ENCODE measurements at places on chromosomes 2 and 18.
A peak's percentile ranks its signal among the peaks of the same experiment; 100 is the strongest.

DNA sequence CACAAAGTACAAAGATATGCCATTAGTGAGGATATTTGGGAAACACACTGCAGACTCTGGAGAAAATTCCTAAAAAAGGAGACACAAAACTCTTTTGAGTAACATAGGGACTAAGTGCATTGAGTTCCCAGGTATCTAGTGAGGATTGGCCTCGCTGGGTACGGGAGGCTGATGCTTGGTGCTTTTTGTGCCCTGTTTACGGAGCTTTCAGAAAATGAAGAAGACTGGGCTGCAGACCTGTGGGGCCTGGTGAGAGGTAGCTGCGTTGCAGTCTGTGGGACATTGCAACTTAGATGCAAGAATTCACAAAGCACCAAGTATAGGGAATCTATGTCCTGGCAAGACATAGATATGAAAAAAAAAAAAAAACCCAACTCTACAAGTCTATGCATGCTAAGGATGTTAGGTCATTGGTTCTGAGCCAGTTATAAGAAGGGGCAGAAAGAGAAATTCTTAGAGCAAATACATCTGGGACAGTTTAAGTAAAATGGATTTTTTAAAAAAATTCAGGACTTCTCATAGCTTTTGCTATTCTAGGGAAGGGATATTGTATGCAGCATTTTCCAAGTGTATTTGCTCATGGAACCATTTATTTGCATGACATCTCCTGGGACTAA is 156.0 kb downstream of the SLC4A3 start:
- no peak for DNase-seq

DNA sequence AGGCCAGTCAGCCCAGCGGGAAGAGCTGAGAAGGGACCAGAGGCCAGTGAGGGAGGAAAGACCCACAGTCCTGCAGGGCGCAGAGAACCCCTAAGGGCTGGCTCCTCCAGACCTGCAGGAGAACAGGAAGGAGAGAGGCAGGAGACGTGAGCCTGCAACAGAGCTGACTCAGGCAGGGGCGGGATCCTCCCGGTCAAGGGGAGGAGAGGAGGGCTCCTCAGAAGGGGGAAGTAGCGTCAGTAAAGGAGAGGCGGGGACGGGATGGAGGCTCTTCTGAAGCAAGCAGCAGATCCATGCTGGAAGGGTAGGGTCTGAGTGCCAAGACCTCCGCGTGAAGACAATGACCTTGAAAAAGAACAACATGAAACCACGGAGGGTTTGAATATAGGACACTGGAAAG is 50.8 kb downstream of the TRABD2A start:
- no peak for DNase-seq

- DNase-seq, result no peak
Measured at GRCh38 chr2:41873102-41874031, 174.5 kb upstream of the PKDCC start.

GRCh38 chr2:34474646-34475045 is 875.5 kb upstream of the FAM98A start:
- no peak for DNase-seq

DNA sequence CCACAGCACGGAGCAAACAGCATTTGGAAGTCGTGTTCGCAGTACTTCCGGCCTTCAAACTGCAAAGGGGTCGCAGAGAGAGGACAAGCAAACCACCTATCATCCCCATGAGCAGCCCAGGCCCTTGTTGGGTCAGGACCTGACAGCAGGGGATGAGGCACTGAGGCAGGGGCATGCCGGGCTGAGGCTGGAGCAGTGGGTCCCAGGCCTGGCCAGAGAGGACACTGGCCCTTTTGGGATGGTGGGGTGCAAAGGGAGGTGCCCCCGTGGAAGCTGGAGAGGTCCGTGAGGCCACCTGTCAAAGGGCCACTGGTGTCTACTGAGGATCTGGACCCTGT is 8.9 kb downstream of the GPR17 start:
- no peak for DNase-seq

DNA sequence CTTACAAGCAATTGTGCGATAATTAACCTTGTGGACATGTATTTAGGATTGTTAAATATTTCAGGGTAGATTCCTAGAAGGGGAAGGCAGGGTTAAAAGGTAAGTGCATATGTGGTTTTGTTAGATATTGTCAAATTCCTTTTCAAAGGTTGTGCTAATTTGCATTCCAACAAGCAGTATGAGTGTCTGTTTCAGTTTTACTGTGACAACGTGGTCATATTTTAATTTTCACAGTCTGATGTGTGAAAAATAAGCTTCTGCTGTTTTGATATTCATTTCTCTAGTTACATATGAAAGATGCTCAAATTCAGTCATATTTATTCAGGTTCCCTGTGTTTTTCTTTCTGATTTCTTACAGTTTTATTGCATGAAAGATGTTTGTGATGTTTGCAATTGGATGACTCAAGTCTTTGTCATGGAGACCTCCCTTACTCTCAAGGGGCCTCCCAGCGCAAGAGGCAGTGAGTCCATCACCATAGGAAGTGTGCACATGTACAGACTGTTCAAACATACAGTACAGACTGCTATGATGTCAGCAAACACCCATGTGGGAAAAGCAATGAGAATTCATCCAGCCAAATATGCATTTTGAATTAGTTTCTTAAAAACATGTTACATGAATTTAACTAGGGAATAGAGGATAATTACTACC is 310.8 kb downstream of the GALR1 start:
- DNase-seq, result no peak

DNA sequence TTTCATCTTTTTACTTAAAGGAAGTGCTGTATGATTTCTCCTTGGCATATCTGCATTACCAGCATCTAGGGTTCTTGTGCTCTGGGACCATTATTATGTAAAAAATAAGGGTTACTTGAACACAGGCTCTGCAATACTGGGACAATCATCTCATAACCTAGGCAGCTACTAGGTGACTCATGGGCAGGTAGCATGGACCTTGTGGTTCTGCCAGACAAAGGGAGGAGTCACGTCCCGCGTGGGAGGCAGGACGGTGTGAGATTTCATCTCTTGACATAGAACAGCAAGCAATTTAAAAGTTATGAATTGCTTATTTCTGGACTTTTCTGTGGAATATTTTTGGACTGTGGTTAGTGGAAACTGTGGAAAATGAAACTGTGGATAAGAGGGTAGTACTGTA is 34.1 kb downstream of the ASAP2 start:
- peak; percentile 6 for DNase-seq

DNA sequence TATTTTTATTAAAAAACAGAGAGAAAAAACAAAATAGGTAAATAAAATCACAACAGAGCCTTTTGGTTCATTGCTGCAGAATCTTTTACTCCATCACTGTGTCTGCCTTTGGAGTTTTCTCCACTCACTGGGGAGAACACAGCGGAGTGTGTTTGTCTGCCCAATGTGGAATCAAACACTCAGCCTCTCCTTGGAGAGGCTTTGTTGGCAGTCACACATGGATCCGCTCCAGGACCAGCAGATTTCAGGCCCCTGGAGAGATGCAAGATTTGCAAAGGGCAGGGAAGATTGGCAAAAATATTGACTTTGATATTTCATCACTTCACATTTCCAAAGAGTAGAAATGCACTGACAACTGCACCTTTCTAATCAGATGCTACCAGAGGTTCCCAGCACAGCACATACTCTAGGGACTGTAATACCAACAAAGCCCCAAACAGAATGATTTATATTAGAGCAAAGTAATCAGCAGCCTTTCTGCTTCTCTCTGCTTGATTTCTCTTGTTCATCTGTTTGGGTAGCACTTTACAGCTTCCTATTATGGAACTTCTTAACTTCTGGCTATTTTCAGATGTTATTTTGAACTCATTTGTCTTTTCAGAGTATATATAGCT is 1898.8 kb upstream of the PIK3C3 start:
- no peak for DNase-seq

- DNase-seq, result no peak
Measured at GRCh38 chr2:207974216-207974605, 51.1 kb downstream of the PLEKHM3 start.

- DNase-seq, result no peak
Measured at GRCh38 chr18:39453882-39454281, 1888.3 kb upstream of the CELF4 start.

DNA sequence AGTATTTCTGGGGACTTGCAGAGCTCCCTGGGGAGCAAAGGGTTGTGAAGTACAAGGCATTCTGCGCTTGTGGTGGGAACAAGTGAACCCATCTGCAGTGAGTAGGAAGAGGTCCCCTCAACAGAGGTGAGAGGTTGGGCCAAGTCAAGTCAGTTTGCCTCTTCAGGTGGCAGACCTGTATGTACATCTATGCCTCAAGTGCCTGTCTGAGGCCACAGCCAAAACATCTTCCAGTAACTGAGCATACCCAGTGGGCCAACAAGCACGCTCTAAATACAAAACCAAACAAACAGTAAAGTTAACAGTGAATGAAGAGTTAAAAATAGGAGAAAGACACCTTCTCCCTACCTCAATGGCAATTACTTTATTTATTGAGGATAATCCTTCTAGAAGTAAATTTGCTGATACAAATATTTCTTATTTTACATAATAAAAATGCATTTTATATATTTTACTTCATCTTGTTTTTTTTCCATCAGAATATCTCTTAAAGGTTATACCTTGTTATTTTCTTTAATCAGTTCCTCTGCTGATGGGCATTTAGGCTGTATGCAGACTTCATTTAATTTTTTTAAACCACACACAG is 2.5 kb downstream of the GYPC start:
- no peak for DNase-seq

- DNase-seq, result no peak
Measured at GRCh38 chr18:56245866-56246580, 392.4 kb downstream of the TXNL1 start.

DNA sequence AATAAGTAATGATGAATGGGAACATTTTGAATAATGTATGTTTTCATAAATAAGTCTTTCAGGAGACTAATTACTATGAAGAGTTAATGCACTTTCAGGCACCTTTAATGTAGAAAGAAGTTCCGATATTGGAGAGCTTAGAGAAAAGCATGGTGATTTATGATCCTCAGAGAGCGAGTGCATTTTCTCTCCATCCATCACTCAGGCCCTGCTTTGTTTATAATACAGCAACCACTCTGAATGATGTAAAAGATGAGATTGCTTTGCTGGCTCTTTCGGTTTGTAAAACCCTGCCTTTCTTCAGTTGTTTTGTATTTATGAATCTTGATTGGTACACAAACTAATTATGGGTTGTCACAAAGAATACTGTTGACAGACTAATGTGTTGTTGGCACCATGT is 132.0 kb downstream of the NYAP2 start:
- DNase-seq, result no peak

- DNase-seq, result no peak
Measured at GRCh38 chr18:32760391-32760790, 12.4 kb downstream of the KLHL14 start.

DNA sequence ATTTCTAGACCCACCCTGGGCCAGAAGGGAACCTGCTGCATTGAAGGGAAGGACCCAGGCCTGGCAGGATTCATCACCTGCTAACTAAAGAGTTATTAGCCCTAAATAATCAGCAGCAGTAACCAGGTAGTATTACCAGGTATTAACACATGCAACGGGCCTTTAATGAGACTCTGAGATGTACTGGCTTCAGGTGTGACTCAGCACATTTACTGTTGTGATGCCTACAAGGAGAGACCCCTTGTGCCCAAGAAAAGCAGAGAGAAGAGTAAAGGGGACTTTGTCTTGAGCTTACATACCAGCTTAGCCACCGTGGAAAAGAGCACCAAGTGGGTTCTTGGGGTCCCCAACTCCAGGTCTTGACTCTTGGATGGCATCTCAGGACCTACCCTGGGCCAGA is 243.1 kb upstream of the SLC39A10 start:
- DNase-seq, result no peak

GRCh38 chr2:48144777-48145176 is 238.5 kb upstream of the FBXO11 start:
- DNase-seq, result no peak

DNA sequence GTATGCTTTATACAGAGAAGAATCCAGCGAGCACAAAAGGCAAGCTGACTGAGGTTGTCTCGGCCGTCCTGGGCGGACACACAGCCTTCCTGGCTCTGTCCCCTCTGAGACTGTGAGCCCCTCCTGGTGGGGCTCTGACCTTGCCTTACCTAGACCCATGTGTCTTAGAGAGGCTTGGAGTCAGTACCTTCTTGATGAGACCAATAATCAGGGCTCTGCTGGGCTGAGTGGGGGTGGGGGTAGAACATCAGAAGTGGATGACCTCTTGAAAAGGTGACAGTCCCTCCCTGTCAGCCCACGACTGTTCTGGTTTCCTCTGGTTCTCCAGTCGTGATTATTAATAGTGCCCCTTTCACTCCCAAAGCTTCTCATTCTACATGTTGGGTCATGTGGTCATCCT is 31.2 kb downstream of the TWIST2 start:
- DNase-seq, result no peak

DNA sequence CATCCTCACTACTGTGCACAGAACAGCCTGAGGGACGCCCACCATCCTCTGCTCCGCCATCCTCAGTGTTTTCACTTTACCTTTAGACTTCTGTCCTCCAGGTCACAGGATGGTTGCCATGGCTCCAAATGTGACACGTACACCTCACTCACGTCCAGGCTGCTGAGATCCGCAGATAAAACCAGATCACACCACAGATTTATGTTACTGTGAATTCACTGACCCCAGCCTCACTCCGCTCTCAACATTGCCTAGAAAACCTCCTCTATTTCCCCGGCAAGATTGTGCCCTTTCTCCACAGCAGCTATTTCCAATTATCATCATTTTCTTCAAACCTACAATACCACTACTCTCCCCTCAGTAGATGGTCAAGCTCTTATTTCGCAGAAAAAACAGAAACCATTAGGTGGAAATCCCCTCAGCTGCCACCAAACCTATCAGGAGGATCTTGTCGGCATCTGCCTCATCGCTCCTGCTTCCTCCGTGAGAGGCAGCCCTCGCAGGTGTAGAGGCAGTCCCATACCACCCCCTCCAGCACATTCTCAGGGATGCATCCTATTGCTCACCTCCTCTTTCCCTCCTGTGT is 49.8 kb upstream of the SLC1A4 start:
- no peak for DNase-seq

- no peak for DNase-seq
Measured at GRCh38 chr2:16035747-16036745, 95.7 kb downstream of the MYCN start.

GRCh38 chr2:226080334-226080733 is 680.8 kb downstream of the NYAP2 start:
- no peak for DNase-seq

- no peak for DNase-seq
Measured at GRCh38 chr2:132586101-132586511, 83.9 kb downstream of the LYPD1 start.

Data from stimulated activated CD4-positive, alpha-beta T cell treated with anti-CD3 and anti-CD28 coated beads, Interleukin-2, amount 100 ng/mL, for 24 hours (primary cell).